ENCODE measurements at places on chromosomes 2 and 18. TPM values are rescaled to one million over a fixed set of nuclear protein-coding genes. Genes with fewer than 3 reads are reported as not detected.

EIF2AK2 gene
- total RNA-seq, result 15.7 TPM

MYO1B gene
- total RNA-seq, result 26.8 TPM

GRCh38 chr2:47403609-47404193 lies 745 bp downstream of the MSH2 start:
- peak overlapping the region; percentile 70 for H3K4me3 ChIP-seq
- no peaks in the 10 kb centered on the region for H3K27me3 ChIP-seq
- peak; percentile 21 for DNase-seq
- H3K4me1 ChIP-seq, result peaks cover 8% of the 10 kb centered on the region

- H3K4me3 ChIP-seq, result no peak overlapping the region
- no peak overlapping the region for H3K27ac ChIP-seq
- H3K36me3 ChIP-seq, result no peaks in the 10 kb centered on the region
- no peaks in the 10 kb centered on the region for H3K27me3 ChIP-seq
- H3K4me1 ChIP-seq, result no peaks in the 10 kb centered on the region
Observed at GRCh38 chr2:194616334-194616733, 1040.7 kb upstream of the SLC39A10 start.

GRCh38 chr2:137002896-137003295 lies 237.6 kb downstream of the THSD7B start:
- H3K27ac ChIP-seq, result no peak overlapping the region
- H3K4me3 ChIP-seq, result no peak overlapping the region
- H3K4me1 ChIP-seq, result no peaks in the 10 kb centered on the region
- DNase-seq, result no peak
- H3K36me3 ChIP-seq, result no peaks in the 10 kb centered on the region
- no peaks in the 10 kb centered on the region for H3K27me3 ChIP-seq

DNA sequence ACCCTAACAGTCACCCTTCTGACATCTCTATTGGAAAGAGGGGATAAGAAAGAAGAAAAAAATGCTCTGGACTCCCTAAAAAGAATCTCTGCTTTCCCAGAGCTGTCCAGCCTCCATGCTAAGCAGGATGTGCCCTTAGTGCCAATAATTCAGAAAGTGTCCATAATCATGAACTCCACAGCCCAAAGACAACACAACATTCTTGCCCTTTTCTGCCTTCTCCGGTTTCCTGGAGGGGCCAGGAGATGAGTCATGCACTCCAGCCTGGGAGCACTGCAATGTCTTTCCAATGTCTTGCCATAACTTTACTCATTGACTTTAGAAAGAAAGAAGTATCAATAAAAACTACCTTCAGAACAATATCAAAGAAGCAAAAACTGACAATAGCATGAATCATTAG lies 44.0 kb downstream of the KLF7 start:
- no peak overlapping the region for H3K27ac ChIP-seq
- H3K27me3 ChIP-seq, result no peaks in the 10 kb centered on the region
- H3K4me1 ChIP-seq, result no peaks in the 10 kb centered on the region
- no peak for DNase-seq

- no peaks in the 10 kb centered on the region for H3K4me1 ChIP-seq
- no peak for DNase-seq
- H3K36me3 ChIP-seq, result no peaks in the 10 kb centered on the region
- no peaks in the 10 kb centered on the region for H3K27me3 ChIP-seq
- no peak overlapping the region for H3K4me3 ChIP-seq
- H3K27ac ChIP-seq, result no peak overlapping the region
Observed at GRCh38 chr2:57313678-57314077, 732.9 kb upstream of the VRK2 start.

DNA sequence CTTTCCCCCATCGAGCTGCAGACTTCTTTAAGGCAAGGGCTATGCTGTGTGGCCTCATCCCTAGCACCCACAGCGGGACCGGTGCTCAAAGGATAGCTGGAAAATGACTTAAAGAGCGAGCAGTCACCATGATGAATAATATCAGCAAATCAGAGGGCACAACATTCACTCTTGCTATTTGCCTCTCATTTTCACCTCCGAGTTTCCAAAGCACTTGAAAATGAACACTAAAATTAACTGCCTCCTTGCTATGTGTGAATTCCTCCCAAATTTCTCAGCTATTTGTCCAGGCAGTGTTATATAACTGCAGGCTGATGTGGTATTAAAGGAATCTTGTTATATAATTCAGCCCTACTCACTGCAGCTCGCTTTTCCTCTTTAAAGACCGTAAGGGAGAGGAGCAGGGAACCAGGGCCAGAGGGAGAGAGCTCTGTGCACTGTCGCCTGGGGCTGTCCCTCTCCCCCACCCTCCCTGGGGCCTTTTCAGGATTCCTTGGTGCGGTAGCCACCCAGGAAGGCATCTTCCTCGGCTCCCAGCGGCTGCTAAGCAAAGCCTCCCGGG lies 1.4 kb downstream of the CYS1 start:
- peaks cover 3% of the 10 kb centered on the region for H3K4me1 ChIP-seq
- no peaks in the 10 kb centered on the region for H3K36me3 ChIP-seq
- no peak for DNase-seq
- H3K4me3 ChIP-seq, result peak overlapping the region; percentile 66
- peak overlapping the region; percentile 10 for H3K27ac ChIP-seq

POMC gene
- total RNA-seq, result 55.7 TPM

- no peaks in the 10 kb centered on the region for H3K36me3 ChIP-seq
- no peak for DNase-seq
- H3K27me3 ChIP-seq, result no peaks in the 10 kb centered on the region
- peaks cover 23% of the 10 kb centered on the region for H3K4me1 ChIP-seq
- H3K27ac ChIP-seq, result peak overlapping the region; percentile 31
- H3K4me3 ChIP-seq, result no peak overlapping the region
Observed at GRCh38 chr2:85935746-85936208, 47.0 kb upstream of the ST3GAL5 start.

GRCh38 chr18:62318228-62319180 lies 6.6 kb upstream of the TNFRSF11A start:
- no peaks in the 10 kb centered on the region for H3K36me3 ChIP-seq
- no peak overlapping the region for H3K27ac ChIP-seq

DNA sequence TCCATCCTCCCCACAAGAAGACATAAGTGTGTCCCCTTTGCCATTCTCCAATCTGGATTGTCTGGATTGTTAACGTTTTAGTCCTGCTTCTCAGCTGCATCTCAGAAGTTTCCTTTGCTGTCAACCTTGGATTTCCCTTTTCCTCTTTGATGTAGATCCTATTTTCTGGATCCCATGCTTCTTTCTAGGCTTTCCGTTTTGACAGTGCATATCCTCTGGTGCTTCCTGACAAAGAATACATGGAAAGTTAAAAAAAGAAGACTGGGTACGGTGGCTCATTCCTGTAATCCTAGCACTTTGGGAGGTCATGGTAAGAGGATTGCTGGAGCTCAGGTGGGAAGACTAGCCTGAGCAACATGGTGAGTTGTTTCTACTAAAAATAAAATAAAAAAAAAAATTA lies 26.8 kb downstream of the ABI2 start:
- H3K27me3 ChIP-seq, result no peaks in the 10 kb centered on the region
- no peaks in the 10 kb centered on the region for H3K36me3 ChIP-seq
- peaks cover 2% of the 10 kb centered on the region for H3K4me1 ChIP-seq
- H3K4me3 ChIP-seq, result no peak overlapping the region

DNA sequence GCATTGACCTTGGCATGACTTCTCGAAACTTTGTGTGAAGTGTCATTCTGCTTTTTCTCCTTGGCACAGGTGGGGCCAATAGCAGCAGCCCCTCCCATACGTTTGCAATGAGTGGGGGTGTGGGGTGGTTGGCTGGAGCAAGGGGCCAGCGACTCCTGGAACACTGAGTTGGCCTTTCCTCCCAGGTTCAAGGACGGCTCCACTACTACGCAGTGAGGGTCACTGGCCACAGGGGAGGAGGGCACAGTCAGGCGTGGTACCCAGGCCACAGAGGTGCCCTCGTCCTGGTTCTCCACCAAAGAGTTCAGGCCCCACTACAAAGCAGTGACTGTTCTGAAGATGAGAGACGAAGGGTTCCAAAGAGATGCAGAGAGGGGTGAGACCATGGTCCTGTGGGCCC lies 70.6 kb upstream of the OTOS start:
- H3K36me3 ChIP-seq, result no peaks in the 10 kb centered on the region
- H3K4me3 ChIP-seq, result no peak overlapping the region
- H3K27ac ChIP-seq, result no peak overlapping the region
- no peak for DNase-seq
- no peaks in the 10 kb centered on the region for H3K27me3 ChIP-seq
- peaks cover 15% of the 10 kb centered on the region for H3K4me1 ChIP-seq

FKBP1B gene
- 2.7 TPM for total RNA-seq

DNA sequence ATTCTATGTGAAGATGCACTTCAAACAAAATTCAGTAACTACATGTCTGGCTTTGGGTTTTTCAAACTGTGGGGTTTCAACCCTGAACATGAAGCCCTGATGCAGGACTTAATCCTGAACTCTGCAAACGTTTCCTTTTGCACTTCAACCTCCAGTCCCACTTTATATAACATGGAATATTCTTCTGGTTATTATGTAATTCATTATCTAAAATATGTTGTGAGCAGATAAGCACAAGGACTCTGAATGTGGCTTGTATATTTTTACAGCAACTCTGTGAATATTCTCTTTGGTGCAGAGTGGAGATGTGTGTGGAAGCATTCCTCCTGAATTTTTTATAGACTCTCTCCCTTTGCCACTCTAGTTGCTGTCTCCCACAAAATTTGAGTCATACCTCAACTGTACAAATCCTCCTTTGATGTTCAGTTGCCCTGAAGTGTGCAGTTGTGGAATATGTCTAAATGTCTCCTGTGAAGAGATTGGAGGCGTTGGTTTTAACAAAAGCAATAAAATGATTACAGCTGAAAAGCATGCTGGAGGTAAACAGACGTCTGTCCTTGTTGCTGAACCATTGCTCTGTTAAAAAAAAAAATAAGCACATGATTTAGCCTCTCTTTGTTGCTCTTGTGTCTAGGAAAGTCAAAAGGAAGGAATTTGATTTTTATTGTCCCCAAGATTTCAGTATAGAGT lies 205.1 kb upstream of the NRP2 start:
- no peaks in the 10 kb centered on the region for H3K27me3 ChIP-seq
- H3K4me3 ChIP-seq, result no peak overlapping the region
- no peaks in the 10 kb centered on the region for H3K4me1 ChIP-seq
- no peaks in the 10 kb centered on the region for H3K36me3 ChIP-seq
- no peak for DNase-seq

GRCh38 chr2:42872721-42873120 lies 80.3 kb upstream of the HAAO start:
- H3K4me3 ChIP-seq, result no peak overlapping the region
- H3K4me1 ChIP-seq, result peaks cover 23% of the 10 kb centered on the region
- H3K36me3 ChIP-seq, result no peaks in the 10 kb centered on the region

DNA sequence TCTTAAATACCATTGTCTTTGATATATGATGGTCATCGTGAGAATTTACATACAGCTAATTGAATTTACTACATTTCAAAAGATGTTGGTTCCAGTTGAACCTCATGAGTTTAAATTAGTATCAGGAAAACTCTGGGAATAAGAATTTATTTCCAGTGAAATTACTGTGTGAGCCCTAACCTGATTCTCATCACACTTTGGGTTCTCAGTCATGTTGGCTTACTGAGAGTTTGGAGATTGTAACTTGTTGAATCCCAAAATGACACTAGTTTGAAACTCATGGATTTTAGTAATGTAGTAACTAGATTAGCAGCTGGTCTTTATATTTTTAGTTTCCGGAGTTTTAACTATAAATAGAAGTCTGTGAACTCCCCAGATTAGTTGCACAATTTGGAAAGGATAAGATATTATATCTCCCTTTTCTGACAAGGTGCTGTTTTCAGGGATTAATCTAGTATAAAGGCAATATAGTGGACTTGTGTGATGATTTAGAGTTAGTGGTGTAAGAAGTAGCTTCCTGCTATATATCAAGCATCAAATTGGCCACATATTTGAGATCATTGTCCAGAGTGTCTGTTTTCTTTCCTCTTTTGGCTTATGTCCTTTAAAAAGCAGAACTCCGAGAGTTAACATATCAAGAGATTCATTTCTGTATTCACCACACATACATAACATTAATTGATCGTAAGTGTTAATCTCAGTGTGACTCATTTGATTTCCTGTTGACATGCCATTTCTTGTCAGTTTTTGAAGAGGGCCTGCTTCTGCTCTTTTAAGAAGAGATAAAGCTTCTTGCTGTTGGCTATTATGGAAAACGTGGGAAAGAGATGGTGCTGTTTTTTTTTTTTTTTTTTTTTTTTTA lies 15.7 kb downstream of the NDUFV2 start:
- no peaks in the 10 kb centered on the region for H3K27me3 ChIP-seq
- H3K36me3 ChIP-seq, result no peaks in the 10 kb centered on the region
- peaks cover 5% of the 10 kb centered on the region for H3K4me1 ChIP-seq
- DNase-seq, result no peak
- H3K27ac ChIP-seq, result no peak overlapping the region

DNA sequence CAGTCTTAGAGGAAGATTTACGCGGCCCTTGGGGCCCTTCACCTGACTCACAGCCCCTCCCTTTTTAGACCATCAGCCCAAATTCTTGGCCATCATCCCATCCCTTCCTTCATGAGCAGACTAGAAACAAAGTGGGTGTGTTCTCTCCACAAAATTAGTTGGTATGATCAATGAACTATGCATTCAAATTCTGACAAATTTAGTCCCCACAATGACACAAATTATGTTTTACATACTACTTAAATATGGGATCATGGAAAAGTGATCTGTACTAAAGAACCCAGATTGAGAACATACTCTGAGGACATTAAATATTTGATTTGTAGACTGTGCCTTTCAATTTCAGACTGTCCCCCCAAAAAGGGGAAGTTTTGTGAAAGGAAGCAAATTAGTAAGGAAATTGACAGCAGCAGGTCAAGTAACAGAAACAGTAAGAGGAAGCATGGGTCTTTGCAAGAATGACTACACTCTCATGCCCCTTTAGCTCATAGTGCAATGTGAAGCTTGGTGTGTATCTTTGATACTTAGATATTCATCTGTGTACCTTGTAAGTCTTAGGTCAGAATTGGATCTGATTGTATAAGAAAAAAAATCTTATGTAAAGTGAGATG lies 2.2 kb upstream of the MAPRE2 start:
- no peak overlapping the region for H3K27ac ChIP-seq
- no peaks in the 10 kb centered on the region for H3K36me3 ChIP-seq
- H3K4me1 ChIP-seq, result peaks cover 21% of the 10 kb centered on the region
- H3K4me3 ChIP-seq, result no peak overlapping the region
- H3K27me3 ChIP-seq, result no peaks in the 10 kb centered on the region
- no peak for DNase-seq

GRCh38 chr2:205714789-205715720 lies 32.8 kb downstream of the NRP2 start:
- no peak overlapping the region for H3K4me3 ChIP-seq
- DNase-seq, result no peak
- H3K27ac ChIP-seq, result no peak overlapping the region
- H3K27me3 ChIP-seq, result no peaks in the 10 kb centered on the region
- no peaks in the 10 kb centered on the region for H3K4me1 ChIP-seq

ACOXL gene
- total RNA-seq, result 5.3 TPM

GRCh38 chr2:202056611-202057010 lies 16.4 kb upstream of the KIAA2012 start:
- no peaks in the 10 kb centered on the region for H3K36me3 ChIP-seq
- no peaks in the 10 kb centered on the region for H3K27me3 ChIP-seq
- H3K4me1 ChIP-seq, result no peaks in the 10 kb centered on the region
- H3K4me3 ChIP-seq, result no peak overlapping the region
- H3K27ac ChIP-seq, result no peak overlapping the region
- DNase-seq, result no peak

UPP2 gene
- total RNA-seq, result 0.16 TPM

DNA sequence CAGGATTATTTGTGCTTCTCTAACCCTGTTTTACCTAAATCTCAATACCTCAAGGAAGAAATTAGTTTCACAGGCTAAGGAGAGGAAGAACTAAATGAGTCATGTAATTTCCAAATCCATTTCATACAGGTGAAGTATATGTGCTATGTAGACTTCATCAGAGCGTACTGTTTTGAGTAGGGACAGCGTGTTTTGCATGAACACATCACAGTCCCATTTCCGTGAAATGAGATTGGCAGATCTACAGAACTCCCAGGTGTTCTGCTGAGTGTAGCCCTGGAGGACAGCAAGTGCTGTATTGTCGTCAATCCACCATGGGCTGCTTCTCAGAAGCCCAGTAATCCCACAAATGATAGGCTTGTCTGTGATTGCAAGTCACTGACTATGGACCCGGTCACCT lies 97.7 kb downstream of the XRCC5 start:
- H3K27ac ChIP-seq, result no peak overlapping the region
- DNase-seq, result no peak
- no peak overlapping the region for H3K4me3 ChIP-seq
- no peaks in the 10 kb centered on the region for H3K36me3 ChIP-seq
